ENCODE measurements at places on chromosomes 12 and 14. TPM values are rescaled to one million over a fixed set of nuclear protein-coding genes. Genes with fewer than 3 reads are reported as not detected.
A peak's percentile ranks its signal among the peaks of the same experiment; 100 is the strongest.

- peaks cover 12% of the 10 kb centered on the region for H3K4me1 ChIP-seq
- H3K4me3 ChIP-seq, result no peak overlapping the region
- DNase-seq, result no peak
- H3K27me3 ChIP-seq, result no peaks in the 10 kb centered on the region
These were observed 195.6 kb downstream of the PELI2 start for GRCh38 chr14:56313789-56314188.

DNA sequence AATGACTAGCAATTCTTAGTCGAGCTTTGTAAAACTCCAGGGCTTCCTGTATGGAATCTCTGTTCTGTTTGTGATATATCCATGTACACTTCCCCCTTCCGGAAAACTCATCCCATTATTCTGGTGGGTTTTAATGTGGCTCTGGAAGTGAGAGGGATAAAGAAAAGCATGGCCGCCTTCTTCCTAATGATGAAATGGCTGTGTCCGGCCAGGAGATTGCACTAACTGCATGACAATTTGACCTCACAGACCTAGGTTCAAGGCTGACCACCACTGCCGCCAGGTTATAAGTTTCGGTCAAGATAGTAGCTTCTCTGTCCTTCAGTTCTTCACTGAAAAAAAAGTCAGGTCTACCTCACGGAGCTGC lies 41.0 kb upstream of the NPAS3 start:
- no peak for DNase-seq
- no peaks in the 10 kb centered on the region for H3K27me3 ChIP-seq
- peak overlapping the region; percentile 29 for H3K4me3 ChIP-seq
- no peaks in the 10 kb centered on the region for H3K36me3 ChIP-seq
- peak overlapping the region; percentile 83 for H3K27ac ChIP-seq
- peaks cover 6% of the 10 kb centered on the region for H3K4me1 ChIP-seq

DNA sequence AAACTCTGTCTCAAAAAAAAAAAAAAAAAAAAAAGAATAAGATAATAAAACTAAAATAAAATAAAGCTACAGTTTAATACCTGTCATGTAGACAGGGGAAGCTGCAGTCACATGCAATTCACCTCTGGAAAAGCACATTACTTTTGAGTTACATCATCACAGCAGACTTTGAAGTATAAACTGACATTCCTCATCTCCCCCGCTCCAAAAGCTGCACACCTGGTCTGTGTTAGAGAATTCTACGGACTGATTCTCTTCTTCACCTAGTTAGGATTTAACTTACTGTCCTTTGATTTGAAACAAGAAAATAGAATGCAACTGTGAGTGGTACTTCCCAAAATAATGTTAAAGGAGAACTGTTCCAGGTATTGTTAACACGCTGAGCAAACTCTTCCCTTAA lies 25.1 kb downstream of the SPPL3 start:
- H3K4me1 ChIP-seq, result peaks cover 22% of the 10 kb centered on the region
- DNase-seq, result no peak
- H3K4me3 ChIP-seq, result no peak overlapping the region
- no peaks in the 10 kb centered on the region for H3K36me3 ChIP-seq

Gene REP15
- 1.1 TPM for total RNA-seq

DNA sequence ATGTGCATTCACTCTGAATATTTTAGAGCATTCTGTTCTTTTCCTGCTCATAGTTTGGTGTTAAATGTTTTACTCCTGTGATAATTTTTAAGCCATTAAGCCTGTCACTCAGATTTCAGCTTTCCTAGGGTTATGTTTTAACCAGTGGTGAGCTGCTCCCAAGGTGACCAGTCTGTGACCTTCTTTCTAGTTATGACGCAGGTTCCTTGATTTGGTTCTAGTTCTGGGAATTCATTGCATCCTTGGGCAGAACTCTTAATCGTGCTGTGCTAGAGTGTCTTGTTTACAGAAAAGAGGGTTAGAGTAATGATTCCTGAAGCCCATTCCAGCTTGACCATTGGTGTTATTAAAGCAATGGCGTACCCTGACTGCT lies 2.2 kb downstream of the GABARAPL1 start:
- peaks cover 23% of the 10 kb centered on the region for H3K4me1 ChIP-seq
- H3K27ac ChIP-seq, result peak overlapping the region; percentile 100
- peaks cover 27% of the 10 kb centered on the region for H3K36me3 ChIP-seq
- peak overlapping the region; percentile 93 for H3K4me3 ChIP-seq
- H3K27me3 ChIP-seq, result no peaks in the 10 kb centered on the region
- DNase-seq, result no peak

GRCh38 chr14:75315144-75315543 lies 36.5 kb downstream of the FOS start:
- H3K27ac ChIP-seq, result peak overlapping the region; percentile 44
- peaks cover 26% of the 10 kb centered on the region for H3K4me1 ChIP-seq

- no peaks in the 10 kb centered on the region for H3K27me3 ChIP-seq
- H3K4me3 ChIP-seq, result no peak overlapping the region
- no peak for DNase-seq
These were observed 121.9 kb upstream of the ATF1 start for GRCh38 chr12:50642035-50642451.

- H3K4me1 ChIP-seq, result peaks cover 97% of the 10 kb centered on the region
- no peak overlapping the region for H3K4me3 ChIP-seq
- peak overlapping the region; percentile 96 for H3K27ac ChIP-seq
- peak; percentile 93 for DNase-seq
These were observed 103.1 kb downstream of the RFLNA start for GRCh38 chr12:124397807-124398577.

GRCh38 chr14:87407344-87407743 lies 585.6 kb downstream of the GALC start:
- no peak for DNase-seq
- no peak overlapping the region for H3K27ac ChIP-seq
- no peaks in the 10 kb centered on the region for H3K27me3 ChIP-seq
- H3K4me3 ChIP-seq, result no peak overlapping the region

Gene FOXG1
- total RNA-seq, result not detected

DNA sequence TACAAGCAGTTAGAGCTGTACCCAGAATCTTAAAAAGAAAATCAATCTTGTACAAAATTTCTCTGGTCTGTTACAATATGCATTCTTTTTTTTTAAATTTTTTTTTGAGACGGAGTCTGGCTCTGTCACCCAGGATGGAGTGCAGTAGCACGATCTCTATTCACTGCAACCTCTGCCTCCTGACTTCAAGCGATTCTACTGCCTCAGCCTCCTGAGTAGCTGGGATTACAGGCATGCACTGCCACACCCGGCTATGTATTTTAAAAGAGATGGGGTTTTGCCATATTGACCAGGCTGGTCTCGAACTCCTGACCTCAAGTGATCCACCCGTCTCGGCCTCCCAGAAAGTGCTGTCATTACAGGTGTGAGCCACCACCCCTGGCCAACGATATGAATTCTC lies 4.1 kb downstream of the FBXO33 start:
- no peaks in the 10 kb centered on the region for H3K36me3 ChIP-seq
- no peak overlapping the region for H3K4me3 ChIP-seq
- DNase-seq, result no peak
- no peak overlapping the region for H3K27ac ChIP-seq
- H3K4me1 ChIP-seq, result no peaks in the 10 kb centered on the region

- peak overlapping the region; percentile 88 for H3K27ac ChIP-seq
- peaks cover 59% of the 10 kb centered on the region for H3K4me1 ChIP-seq
- no peaks in the 10 kb centered on the region for H3K36me3 ChIP-seq
- peak; percentile 80 for DNase-seq
- H3K4me3 ChIP-seq, result peak overlapping the region; percentile 76
These were observed 1.2 kb upstream of the SH2B3 start for GRCh38 chr12:111404362-111405148.

DNA sequence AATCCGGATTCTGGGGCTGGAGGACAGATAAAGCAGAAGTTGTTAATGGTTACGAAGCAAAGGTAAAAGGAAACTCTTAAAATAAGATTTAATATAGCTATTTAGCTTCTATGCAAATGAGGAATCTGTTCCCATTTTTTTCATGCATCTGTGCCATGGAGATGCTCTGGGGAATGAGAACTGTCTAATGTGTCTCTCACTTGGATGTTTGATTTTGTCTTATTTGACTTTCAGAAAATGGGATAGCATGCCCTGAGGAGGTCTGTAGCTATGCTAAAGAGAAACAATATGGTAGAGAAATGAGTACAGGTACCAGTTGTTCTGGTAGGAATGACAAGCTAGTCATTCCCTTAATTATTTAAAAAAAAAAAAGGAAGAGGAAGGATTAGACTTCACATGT lies 24.3 kb downstream of the C12orf76 start:
- no peak for DNase-seq
- H3K27me3 ChIP-seq, result no peaks in the 10 kb centered on the region
- H3K4me3 ChIP-seq, result no peak overlapping the region
- H3K36me3 ChIP-seq, result peaks cover 29% of the 10 kb centered on the region
- peaks cover 25% of the 10 kb centered on the region for H3K4me1 ChIP-seq

GRCh38 chr12:14989790-14990189 lies 16.9 kb downstream of the PDE6H start:
- no peak overlapping the region for H3K27ac ChIP-seq
- H3K4me3 ChIP-seq, result no peak overlapping the region
- H3K4me1 ChIP-seq, result peaks cover 12% of the 10 kb centered on the region
- no peak for DNase-seq

GRCh38 chr14:61258985-61259384 lies 22.2 kb downstream of the TMEM30B start:
- no peaks in the 10 kb centered on the region for H3K36me3 ChIP-seq
- H3K4me3 ChIP-seq, result no peak overlapping the region
- H3K27me3 ChIP-seq, result no peaks in the 10 kb centered on the region
- no peak overlapping the region for H3K27ac ChIP-seq

Gene GARIN6
- total RNA-seq, result not detected

DNA sequence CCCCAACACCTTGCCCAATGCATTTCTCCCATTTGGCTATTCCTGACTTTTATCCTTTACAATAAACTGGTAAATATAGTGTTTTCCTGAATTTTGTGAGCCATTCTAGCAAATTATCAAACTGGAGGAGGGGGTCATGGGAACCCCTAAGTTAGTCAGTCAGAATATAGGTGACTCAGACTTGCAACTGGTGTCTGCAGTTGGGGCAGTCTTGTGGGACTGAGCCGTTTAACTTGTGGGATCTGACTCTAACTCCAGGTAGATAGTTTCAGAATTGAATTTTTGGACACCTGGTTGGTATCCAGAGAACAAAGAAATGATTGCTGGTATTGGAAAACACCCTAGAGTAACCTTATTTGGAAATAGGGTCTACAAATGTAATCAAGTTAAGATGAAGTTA lies 133.4 kb downstream of the CEP83 start:
- no peaks in the 10 kb centered on the region for H3K4me1 ChIP-seq
- H3K27ac ChIP-seq, result no peak overlapping the region
- peaks cover 10% of the 10 kb centered on the region for H3K36me3 ChIP-seq
- no peaks in the 10 kb centered on the region for H3K27me3 ChIP-seq

DNA sequence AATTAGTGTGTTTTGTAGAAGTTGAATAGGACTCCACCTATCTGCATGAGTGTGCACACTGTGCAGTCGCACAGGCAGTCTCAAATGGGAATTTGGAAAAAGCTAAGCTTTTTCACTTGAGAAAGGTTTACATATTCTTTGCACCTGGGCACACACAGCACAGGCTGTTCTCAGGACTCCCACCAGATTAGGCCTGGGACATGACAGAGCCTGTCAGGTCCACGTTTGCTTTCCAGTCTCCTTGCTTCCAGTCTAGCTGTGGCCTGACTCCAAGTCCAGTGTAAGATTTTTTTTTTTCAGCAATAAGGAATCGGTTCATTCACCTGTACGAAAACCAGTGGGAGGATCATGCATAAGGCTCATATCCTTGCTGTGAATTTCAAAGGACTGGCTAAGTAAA lies 181.3 kb downstream of the ZFP36L1 start:
- no peak for DNase-seq
- H3K4me1 ChIP-seq, result peaks cover 21% of the 10 kb centered on the region
- no peaks in the 10 kb centered on the region for H3K36me3 ChIP-seq
- no peaks in the 10 kb centered on the region for H3K27me3 ChIP-seq

Gene AQP6
- 0.71 TPM for total RNA-seq

Gene MTERF2
- 15.8 TPM for total RNA-seq

DNA sequence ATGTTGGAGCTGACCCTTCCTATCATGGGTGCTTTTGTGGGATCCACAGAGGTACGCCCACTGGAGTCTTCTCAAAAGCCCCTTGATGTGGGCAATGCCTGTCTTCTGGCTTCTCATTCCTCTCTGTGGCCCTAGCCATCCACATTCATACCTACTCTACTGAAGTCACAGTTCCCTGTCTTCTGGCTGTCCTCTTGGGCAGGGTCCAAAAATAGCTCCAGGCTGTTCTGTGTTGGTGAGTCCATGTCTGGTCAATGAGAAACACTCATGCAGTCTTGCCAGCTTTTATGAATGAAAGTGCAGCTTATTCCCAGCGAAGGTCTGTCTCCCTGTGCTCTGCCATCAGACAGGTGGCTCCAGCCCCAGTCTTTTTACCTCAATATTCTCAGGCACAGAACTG lies 135.9 kb upstream of the MDM1 start:
- H3K27me3 ChIP-seq, result no peaks in the 10 kb centered on the region
- H3K4me3 ChIP-seq, result no peak overlapping the region
- no peaks in the 10 kb centered on the region for H3K4me1 ChIP-seq

Gene SLC10A1
- not detected for total RNA-seq

DNA sequence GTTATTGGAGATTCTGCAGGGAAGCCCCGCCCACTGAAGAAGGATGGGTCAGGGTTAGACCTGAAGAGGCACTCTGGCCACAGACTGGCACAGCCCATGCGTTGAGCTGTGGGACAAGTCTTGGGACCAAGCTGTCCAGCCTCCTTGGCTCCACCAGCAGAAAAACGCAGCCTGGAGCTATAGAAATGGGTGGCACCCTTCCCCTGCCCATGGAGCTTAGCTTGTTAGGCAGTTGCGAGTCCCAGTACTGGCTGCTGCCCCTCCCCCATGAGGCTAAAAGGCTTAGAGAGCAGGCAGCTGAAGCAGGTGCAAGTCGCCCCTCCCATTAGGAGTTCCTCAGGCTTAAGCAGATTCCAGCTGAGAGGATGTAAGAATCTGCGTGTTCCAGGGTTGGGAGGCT lies 1124.0 kb upstream of the TMEM132C start:
- H3K36me3 ChIP-seq, result no peaks in the 10 kb centered on the region
- no peak overlapping the region for H3K4me3 ChIP-seq
- no peak for DNase-seq
- peaks cover 7% of the 10 kb centered on the region for H3K4me1 ChIP-seq
- H3K27ac ChIP-seq, result no peak overlapping the region

DNA sequence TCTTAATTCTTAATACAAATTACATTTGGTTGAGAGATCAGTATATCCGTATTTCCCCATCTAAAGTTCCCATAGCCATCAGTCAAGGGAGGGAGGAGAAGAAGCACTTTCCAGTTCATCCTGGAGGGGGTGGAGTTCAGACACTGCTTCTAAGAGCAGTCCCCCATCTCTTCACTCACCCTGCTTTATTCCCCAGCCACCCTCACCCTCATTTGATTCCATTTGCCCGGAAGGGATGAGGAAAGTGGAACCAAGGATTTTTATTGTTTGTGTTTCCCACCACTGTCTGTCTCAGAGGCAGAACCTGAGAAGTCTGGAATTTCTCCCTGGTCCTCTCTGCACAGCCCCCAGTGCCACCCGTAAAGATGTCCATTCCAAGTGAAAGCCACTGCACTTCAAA lies 134.2 kb upstream of the HIF1A start:
- DNase-seq, result no peak
- peaks cover 16% of the 10 kb centered on the region for H3K4me1 ChIP-seq
- H3K27ac ChIP-seq, result peak overlapping the region; percentile 61
- H3K27me3 ChIP-seq, result no peaks in the 10 kb centered on the region
- H3K36me3 ChIP-seq, result no peaks in the 10 kb centered on the region

Gene GNB3
- 0.36 TPM for total RNA-seq

- no peaks in the 10 kb centered on the region for H3K27me3 ChIP-seq
- no peak for DNase-seq
- H3K4me3 ChIP-seq, result no peak overlapping the region
- H3K36me3 ChIP-seq, result no peaks in the 10 kb centered on the region
- no peaks in the 10 kb centered on the region for H3K4me1 ChIP-seq
- H3K27ac ChIP-seq, result no peak overlapping the region
These were observed 49.1 kb downstream of the BTG1 start for GRCh38 chr12:92096346-92097136.

- H3K27ac ChIP-seq, result peak overlapping the region; percentile 82
- H3K4me3 ChIP-seq, result no peak overlapping the region
- H3K27me3 ChIP-seq, result no peaks in the 10 kb centered on the region
- peaks cover 79% of the 10 kb centered on the region for H3K4me1 ChIP-seq
These were observed 2.0 kb upstream of the MDM1 start for GRCh38 chr12:68334132-68334531.
